ENCODE measurements at places on chromosomes 7 and 10.

DNA sequence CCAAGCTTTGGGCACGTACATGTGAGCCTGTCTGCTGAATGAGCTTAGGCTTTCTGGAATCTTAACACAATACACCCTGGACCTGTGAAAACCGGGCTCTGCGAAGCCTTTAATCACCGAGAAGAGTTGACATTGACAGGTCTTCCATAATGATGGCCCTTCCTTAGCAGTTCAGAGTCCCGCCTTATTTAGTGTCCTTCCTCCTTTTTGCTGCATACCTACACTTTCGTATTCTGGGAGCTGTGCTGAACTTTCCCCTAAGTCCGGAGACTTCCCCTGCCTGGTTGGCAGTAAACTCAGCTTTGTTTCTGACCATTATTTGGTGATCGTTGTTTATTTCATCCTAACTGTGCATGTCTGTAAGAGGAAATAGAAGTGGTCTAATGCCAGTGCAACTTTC lies 212.0 kb downstream of the CAMK1D start:
- DNase-seq: no peak

DNA sequence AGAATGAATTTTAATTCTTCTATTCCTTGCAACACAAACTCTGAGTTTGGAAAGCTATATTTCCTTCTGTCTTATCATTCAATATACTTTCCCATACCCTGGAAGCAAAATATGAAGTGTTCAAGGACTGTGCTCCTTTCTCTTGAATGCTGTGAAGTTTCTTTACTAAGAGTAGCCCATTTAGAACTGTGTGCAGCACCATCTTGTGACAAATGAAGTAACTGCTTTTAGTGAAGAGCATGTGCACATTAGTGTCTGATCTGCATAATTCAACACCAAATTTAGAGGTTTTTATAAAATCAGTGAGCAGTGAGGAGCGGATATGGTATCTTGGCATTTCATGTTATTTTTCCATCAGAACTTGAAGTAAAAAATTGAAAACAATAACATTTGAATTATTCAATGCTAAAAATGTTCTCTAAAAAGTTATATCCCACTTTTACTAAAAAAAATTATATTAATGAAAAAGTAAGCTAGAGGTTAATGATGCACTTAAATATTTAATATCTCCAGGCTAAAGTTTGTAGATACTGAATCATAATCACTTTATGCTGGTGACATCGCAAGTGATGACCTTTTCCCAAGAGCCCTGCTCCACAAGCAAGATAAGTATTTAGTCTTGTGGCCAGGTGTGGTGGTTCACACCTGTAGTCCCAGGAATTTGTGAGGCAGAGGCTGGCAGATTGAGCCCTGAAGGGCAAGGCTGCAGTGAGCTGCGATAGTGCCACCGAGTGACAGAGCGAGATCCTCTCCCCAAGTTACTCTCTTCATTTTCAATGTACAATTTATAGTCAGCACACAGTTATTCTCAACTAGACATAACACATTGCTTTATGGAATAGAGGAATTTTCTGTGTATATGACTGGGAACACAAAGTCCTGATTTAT lies 108.8 kb upstream of the PCLO start:
- DNase-seq: no peak

DNA sequence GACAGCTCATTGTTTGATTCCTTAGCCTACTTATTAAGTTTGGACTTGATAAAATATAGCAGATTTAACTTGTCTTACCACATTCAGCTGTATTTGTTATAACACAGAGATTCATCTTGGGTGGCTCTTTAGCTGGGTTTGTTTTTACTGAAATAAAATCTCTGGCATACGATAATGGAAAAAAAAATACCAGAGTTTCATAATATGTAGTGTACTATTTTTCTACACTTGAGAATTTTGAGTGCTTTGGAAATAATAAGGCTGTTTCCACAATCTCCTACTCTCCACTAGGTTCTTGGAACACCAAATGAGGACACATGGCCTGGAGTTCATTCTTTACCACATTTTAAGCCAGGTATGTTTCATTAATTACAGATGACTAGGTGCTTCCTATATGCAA lies 218.6 kb upstream of the FZD1 start:
- no peak for DNase-seq

GRCh38 chr10:51117794-51118193 lies 43.5 kb downstream of the PRKG1 start:
- no peak for DNase-seq

- DNase-seq: no peak
Measured at GRCh38 chr10:71221586-71222202, 9.3 kb downstream of the UNC5B start.

DNA sequence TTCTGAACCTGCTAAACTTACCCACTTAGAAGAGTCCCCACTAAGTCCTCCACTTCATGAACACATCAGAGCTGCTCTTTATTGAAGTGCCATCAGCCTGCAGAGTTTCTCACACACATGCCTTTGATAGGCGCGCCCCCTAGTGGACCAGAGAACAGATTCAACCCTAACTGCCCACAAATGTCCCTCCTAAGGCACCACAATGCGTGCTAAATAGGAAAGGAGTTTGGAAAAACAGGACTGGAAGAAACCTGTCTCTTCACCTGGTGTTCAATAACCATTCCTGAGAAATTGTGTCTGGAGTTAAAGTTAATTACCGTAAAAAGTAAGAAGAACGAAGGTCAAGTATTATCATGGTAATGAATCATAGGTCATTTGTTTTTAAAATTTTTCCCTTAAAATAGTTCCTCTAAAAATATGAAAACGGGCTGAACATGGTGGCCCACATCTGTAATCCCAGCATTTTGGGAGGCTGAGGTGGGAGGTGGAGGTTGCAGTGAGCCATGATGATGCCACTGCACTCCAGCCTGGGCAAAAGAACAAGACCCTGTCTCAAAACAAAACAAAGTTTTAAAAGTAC lies 249.7 kb downstream of the ELMO1 start:
- peak; percentile 87 for DNase-seq
